Fibroblast of lung (primary cell): ENCODE measurements at places on chromosomes 1 and 21. TPM values are rescaled to one million over a fixed set of nuclear protein-coding genes. Genes with fewer than 3 reads are reported as not detected.

TMEM9 gene
- polyA plus RNA-seq = 55.5 and 58.2 TPM in 2 replicates

GBP6 gene
- 0.03 TPM in 1 of 2 replicates, not detected in the other for polyA plus RNA-seq

SHISAL2A gene
- not detected in 2 replicates for polyA plus RNA-seq

ADAMTS5 gene
- 2.8 and 12.2 TPM in 2 replicates for polyA plus RNA-seq

PTAFR gene
- polyA plus RNA-seq = 0.12 and 0.25 TPM in 2 replicates

PTGS2 gene
- polyA plus RNA-seq = 3.1 and 5.2 TPM in 2 replicates

LIN28A gene
- 0.05 and 0.09 TPM in 2 replicates for polyA plus RNA-seq

HTR1D gene
- not detected in 2 replicates for polyA plus RNA-seq

- DNase-seq = no peak
- H3K36me3 ChIP-seq = no peaks in the 10 kb centered on the region
- H3K27me3 ChIP-seq = no peaks in the 10 kb centered on the region
Observed at GRCh38 chr1:221761354-221762002, 19.6 kb upstream of the DUSP10 start.

DNA sequence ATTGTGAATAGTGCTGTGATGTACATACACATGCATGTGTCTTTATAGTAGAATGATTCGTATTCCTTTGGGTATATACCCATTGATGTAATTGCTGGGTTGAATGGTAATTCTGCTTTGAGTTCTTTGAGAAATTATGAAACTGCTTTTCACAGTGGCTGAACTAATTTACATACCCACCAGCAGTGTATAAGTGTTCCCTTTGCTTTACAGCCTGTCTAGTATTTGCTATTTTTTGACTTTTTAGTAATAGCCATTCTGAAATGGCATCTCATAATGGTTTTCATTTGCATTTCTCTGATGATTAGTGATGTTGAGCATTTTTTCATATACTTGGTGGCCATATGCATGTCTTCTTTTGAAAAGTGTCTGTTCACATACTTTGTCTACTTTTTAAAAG, 54.5 kb upstream of the FAM78B start:
- no peak for DNase-seq
- H3K27ac ChIP-seq = no peak overlapping the region
- H3K27me3 ChIP-seq = no peaks in the 10 kb centered on the region
- no peaks in the 10 kb centered on the region for H3K36me3 ChIP-seq
- no peak overlapping the region for H3K4me3 ChIP-seq

DNA sequence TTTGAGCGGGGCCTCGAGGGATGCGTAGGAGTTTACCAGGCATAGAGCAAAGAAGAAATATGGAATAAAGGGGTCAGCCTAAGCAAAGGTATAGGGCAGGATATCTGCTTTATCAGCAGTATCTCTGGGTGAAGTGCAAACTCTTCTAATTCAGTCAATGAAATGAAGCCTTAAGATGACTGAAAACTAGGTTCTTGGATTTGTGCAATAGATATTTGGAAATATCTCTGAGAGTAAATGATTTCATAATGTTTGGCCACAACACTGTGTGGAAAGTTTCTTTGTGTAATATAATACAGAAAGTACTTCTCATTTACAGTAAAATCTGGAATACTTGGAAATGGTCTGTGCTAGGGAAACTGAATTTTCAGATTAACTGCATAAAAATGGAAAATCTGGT, 26.1 kb downstream of the KCNJ15 start:
- DNase-seq = no peak
- H3K36me3 ChIP-seq = no peaks in the 10 kb centered on the region
- peaks cover 13% of the 10 kb centered on the region for H3K4me1 ChIP-seq
- H3K27me3 ChIP-seq = no peaks in the 10 kb centered on the region
- no peak overlapping the region for H3K27ac ChIP-seq
- H3K4me3 ChIP-seq = no peak overlapping the region

DNA sequence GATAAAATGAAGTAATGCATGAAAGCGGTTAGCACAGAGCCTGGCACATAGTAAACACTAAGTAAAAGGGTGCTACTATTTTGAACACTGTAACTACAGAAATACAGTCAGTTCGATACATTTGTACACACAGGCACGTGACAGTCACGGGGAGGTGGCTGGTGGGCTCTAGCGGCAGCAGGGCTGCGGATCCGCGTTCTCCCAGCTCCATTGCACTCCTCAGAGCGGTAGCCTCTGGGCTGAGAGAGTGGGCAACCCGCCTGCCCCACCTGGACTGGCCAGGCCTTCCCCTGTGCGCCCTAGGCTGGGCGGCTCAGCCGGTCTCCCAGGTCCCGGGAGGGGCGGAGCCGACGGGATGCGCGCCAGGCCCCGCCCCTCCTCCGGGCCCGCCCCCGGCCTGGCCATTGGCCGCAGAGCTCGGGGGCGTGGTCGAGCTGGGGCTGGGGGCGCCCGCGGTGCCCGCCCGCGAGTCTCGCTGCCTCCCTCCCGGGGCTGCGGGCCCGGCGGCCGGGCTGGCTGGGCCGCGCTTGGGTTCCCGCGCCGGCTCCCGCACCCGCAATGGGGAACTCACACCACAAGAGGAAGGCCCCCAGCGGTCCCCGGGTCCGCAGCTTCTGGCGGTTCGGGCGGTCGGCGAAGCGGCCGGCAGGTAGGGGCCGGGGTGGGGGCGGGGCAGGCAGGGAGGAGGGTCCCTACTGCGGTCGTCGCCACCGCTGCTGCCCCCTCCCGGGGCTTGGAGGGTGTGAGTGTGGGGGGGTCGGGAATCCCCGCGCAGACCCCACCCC, 51.2 kb upstream of the SYNC start:
- no peaks in the 10 kb centered on the region for H3K36me3 ChIP-seq
- H3K4me1 ChIP-seq = peaks cover 10% of the 10 kb centered on the region
- no peak overlapping the region for H3K27ac ChIP-seq
- H3K4me3 ChIP-seq = peak overlapping the region; percentile 65
- peak; percentile 62 for DNase-seq

- no peaks in the 10 kb centered on the region for H3K27me3 ChIP-seq
- peak overlapping the region; percentile 92 for H3K27ac ChIP-seq
- peak; percentile 52 for DNase-seq
- H3K36me3 ChIP-seq = no peaks in the 10 kb centered on the region
- H3K4me3 ChIP-seq = peak overlapping the region; percentile 98
- H3K4me1 ChIP-seq = peaks cover 9% of the 10 kb centered on the region
Observed at GRCh38 chr1:51236531-51237350, 668 bp downstream of the RNF11 start.

DNA sequence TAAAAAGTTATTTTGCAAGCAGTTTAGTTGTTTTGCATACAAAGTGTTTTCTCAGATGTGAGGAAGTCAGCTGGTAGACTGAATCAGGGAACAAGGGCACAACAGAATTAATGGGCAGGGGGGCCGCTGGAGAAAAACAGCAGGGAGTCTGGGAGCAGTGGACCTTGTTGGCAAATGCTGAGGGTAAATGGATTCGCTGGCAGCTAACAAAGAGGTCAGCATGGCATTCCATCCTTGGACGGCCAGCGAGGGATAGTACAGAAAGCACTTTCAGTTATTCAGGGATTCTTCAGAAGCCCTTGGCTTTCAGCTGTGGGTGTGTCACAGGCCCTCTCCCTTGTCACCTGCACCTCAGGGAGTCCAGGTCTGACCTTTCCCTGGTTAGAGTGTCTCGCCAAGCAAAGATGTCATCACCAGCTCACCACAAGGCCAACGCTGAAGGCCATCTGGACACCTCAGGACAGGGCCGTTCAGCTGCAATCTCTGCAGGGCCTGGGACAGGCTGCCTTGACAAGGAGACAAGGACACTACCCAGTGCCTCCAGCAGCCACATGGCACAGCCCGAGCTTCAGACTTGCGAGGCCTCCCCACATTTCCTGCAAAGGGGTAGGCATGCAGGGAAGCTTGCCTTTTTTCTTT, 90.4 kb downstream of the KCNN3 start:
- no peak for DNase-seq
- H3K27me3 ChIP-seq = peaks cover 9% of the 10 kb centered on the region
- no peaks in the 10 kb centered on the region for H3K4me1 ChIP-seq
- H3K27ac ChIP-seq = no peak overlapping the region
- H3K4me3 ChIP-seq = no peak overlapping the region

DNA sequence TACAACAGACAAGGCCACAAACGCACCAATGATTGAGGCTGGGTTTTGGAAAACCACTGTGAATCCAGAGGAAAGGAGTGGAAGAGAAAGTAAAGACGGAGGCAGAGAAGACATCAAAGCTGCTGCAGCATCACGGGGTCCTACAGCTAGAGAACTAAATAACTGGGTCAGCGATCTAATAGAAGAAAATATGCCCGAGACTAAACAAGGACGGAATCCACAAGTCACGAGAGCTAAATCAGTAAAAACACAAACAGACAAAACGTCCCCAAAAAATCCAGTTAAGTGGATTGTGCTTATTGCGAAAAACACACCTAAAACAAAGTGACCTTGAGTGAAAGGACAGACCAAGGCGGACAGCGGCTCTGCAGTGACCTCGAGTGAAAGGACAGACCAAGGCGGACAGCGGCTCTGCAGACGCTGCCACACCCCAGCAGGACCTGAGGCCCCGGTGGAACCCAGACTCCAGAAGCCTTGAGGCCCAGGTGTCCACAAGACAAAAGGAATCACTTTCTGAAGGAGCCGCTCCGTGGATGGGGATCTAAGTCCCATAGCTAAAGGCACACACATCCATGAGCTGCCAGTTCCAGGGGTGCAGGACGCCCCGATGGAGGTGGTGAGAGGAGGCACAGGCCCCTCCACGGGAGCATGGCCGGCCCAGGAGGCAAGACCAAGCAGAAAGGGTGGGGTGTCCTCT, 6.0 kb downstream of the FTCD start:
- no peak overlapping the region for H3K27ac ChIP-seq
- no peaks in the 10 kb centered on the region for H3K27me3 ChIP-seq
- no peaks in the 10 kb centered on the region for H3K36me3 ChIP-seq

- H3K27me3 ChIP-seq = no peaks in the 10 kb centered on the region
- H3K27ac ChIP-seq = no peak overlapping the region
- H3K4me3 ChIP-seq = no peak overlapping the region
- peak; percentile 68 for DNase-seq
- H3K4me1 ChIP-seq = peaks cover 10% of the 10 kb centered on the region
- no peaks in the 10 kb centered on the region for H3K36me3 ChIP-seq
Observed at GRCh38 chr1:35544976-35545375, 12.2 kb downstream of the KIAA0319L start.

DNA sequence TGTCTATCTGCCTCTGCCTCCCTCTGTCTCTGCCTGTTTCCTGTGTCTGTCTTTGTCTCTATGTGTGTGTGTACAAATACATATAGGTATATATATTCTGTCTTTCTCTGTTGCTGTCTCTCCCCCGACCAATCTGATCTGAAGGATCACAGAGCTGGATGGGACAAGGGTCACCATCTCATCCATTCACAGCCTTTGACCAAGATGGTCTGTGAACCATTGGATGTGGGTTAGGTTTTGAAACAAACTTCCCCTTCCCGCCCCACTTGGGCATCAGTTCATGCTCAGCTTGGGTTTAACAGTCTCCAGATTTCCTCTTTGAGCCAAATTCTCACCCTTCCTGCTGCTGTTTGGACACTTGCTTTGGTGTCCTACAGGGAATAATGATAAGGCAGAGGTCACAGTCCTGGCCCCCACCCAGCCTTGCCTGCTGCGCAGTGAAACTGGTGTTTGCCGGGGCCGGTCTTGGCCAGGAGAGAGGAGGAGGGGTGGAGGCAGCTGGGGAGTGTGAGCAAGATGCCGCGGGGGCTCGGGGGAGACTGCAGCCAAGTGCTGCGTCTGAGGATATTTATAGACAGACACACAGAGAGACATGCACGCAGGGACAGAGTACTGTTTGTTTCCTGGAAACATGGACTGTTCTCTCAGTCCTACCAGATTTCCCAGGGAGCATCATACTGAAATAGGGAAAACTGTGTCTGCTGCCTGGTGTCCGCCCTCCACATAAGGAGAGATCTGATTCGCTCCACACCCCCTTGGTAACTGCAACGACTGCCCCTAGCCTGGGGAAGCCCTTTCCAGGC, 27.0 kb upstream of the BTG2 start:
- H3K4me1 ChIP-seq = peaks cover 7% of the 10 kb centered on the region
- H3K27me3 ChIP-seq = peaks cover 6% of the 10 kb centered on the region
- peak overlapping the region; percentile 31 for H3K27ac ChIP-seq
- no peaks in the 10 kb centered on the region for H3K36me3 ChIP-seq

DNA sequence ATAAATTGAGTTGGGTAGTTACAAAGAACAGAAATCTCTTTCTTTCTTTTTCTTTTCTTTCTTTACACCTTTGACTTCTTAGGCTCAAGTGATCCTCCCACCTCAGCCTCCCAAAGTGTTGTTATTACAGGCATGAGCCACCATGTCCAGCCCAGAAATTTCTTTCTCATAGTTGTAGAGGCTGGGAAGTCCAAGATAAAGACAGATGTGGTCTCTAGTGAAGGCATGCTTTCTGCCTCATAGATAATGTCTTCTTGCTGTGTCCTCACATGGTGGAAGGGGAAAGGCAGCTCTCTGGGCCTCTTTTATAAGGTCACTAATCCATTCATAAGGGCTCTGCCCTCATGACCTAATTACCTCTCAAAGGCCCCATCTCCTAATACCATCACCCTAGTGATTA, 64.0 kb upstream of the DNAJC6 start:
- H3K4me3 ChIP-seq = no peak overlapping the region
- no peaks in the 10 kb centered on the region for H3K27me3 ChIP-seq
- H3K36me3 ChIP-seq = no peaks in the 10 kb centered on the region
- H3K27ac ChIP-seq = no peak overlapping the region
- no peak for DNase-seq

GRCh38 chr1:27366411-27367159, at the start of gene MAP3K6:
MAP3K6 (minus strand) TSS chr1:27366961; CDS start chr1:27366597, 364 bp downstream.
- H3K4me1 ChIP-seq = peaks cover 11% of the 10 kb centered on the region
- H3K27ac ChIP-seq = peak within 1 kb of the TSS; percentile 92
- DNase-seq = peak; percentile 76
- H3K4me3 ChIP-seq = peak within 1 kb of the TSS; percentile 88
- H3K36me3 ChIP-seq = peaks cover 16% of the 10 kb centered on the region

DNA sequence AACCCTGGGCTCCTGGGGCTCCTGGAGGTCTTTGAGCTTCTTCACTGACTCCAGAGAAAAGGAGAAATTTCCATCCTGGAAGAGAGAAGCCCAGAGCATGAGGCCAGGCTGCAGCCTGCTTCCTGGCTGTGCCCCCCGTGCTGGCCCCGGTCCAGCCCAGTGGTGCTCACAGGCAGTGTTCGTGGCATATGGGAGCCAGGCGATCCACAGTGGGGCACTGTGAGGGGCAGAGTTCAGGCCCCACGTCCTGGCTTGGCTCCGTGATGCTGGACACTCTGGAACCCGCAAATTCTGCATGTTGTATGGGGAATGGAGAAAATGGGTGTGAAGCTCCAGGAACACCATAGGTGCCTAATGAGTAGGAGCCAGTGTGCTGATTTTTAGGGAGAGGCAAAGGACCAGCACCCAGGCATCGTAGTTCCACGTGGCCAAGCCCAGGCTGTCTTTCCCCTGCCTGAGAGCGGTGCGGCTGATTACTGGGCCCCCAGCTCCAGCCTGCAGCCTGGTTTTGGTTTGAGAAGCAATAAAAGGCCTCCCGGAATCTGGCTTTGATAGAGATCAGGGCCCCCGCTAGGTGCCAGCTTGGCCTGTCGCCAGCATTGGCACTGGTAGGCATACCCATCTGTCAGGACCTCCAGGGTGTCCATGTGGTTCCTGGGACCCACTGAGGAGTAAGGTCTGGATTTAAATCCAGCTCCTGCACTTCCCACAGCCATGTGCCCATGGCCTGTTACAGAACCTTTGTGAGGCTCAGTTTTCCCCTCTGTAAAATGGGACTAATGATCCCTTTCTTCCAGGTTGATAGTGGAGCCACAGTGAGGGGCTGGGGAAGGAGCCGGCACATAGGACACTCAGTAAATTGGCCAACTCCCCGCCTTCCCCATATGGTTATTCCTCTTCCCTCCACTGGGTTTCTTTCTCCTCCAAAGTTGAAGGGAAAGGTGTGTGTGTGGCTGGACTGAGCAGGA, 725 bp downstream of the GUCA2A start:
- no peaks in the 10 kb centered on the region for H3K36me3 ChIP-seq
- no peak overlapping the region for H3K27ac ChIP-seq
- no peaks in the 10 kb centered on the region for H3K4me1 ChIP-seq
- no peak for DNase-seq
- no peak overlapping the region for H3K4me3 ChIP-seq
